Anterior cingulate cortex (tissue), 58 donors: ENCODE measurements at places on chromosomes 1 and 21.
A peak's percentile ranks its signal among the peaks of the same experiment; 100 is the strongest.

DNA sequence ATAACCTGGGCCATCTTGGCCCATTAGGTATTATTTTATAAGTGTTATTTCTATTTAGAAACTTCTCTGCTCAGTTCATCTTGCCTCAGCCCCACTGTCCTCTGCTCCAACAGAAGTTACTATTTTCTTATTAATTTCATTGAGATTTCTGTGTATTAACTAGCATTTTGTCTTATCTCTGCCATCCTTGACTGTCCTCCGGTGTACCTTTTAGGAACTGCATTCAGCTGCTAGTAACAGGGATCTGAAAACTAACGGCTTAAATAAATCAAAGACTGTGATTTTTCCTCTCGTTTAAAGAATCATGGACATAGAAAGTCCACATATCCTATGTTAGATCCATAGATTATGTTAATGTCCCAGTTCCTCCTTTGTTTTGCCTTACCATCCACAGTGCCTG, 382.5 kb downstream of the MATN1 start:
- DNase-seq: no peak

DNA sequence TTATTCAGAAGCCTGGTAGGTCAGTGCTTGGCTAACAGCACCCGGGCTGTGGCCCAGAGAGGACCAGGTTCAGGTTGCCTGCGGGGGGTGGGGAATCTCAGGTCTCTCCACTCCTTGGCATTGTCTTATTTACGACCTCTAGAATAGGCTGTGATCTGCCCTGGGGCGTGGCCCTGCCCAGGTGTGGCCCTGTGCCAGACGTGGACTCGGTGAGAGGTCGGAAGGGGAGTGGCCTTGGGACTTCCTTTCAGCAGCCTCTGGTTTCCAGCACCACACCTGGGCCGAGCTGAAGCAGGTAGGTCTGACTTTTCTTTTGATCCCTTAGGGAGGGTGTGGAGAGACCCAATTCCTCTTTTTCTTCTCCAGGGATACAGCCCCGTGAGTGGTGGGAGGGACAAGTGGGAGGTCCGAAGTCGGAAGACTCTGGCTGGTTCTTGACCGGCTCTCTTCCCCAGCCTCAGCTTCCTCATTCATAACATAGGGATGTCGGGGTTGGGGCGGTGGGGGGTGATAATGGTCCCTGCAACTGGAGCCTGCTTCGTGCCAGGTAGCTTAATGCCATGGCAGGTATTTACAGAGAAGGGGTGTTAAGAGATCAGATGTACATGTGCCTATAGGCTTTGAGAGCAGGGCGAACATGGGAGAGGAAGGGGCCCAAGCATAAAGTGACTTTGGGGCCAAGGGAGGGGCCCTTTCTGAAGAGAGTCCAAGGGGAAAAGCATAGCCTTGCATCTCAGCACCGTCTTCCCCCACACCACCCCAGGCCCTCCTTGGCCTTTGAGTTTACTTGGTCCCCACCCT, 16.5 kb downstream of the ACOT11 start:
- no peak for DNase-seq

GRCh38 chr1:178580096-178580495, 67.2 kb downstream of the TEX35 start:
- no peak for DNase-seq

DNA sequence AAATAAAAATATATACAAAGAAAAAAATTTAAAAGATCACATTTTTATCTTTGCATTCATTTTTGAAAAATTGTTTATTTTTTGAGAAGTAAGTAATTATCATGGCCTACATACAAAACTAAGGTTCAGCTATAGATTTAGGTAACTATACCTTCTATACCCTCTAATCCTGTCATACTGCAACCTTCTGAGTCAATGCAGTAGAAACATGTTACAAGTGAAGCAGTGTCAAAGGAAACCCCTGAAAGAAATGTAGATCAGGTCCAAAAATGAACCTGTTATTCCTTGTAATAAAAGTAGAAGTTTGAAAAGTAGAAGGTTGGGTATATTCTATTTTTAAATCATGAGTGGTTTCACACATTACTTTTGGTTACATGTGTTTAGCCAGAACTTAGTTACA, 51.3 kb downstream of the PTGS2 start:
- DNase-seq: no peak

- no peak for DNase-seq
Observed at GRCh38 chr1:169741666-169742394, 8.0 kb upstream of the SELE start.

GRCh38 chr1:66446261-66447001, 87.5 kb upstream of the SGIP1 start:
- no peak for DNase-seq

DNA sequence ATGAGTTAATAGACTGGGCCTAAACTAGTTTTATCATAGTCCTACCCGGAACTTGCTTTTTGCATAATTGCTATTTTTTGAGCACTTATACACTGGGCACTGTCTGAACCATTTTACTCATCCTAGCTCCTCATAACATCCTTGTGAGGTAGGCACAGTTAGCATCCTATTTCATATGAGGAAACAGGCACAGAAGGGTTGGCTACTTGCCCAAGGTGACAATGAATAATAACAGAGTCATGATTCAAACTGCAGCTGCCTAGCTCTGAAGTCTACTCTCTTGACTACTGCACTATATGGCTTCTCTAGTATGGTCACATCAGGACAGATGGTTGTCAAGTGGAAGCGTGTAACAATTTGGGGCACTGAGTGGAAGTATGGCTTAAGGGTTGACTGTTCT, 18.2 kb upstream of the RC3H1 start:
- DNase-seq: no peak

GRCh38 chr1:52552236-52552504, 722 bp downstream of the TUT4 start:
- DNase-seq: peak; percentile 21

DNA sequence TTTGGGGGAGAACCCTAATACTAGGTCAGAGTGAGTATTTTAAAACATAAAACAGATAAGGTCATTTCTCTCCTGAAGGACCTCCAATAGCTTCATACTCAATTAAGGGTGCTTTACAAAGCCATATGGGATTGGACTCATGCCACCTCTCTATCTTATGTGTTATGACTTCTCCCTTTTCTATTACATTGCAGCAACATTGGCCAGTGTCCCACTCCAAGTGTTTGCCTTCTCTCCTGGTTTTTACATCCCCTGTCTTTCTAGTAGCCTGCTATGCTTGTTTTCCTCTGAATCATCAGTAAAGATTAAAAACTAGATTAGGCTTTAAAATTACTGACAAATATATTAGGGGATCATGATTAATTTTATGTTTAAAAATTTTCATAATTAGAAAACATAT, 66.6 kb downstream of the SCMH1 start:
- no peak for DNase-seq

- DNase-seq: no peak
Observed at GRCh38 chr21:43274022-43274945, 105.5 kb downstream of the CRYAA start.

GRCh38 chr1:230426246-230427093, at the start of gene PGBD5:
Gene PGBD5, minus strand, starts transcription at chr1:230426332. Its CDS starts 404 bp downstream, at chr1:230425928.
- DNase-seq: peak; percentile 85

- DNase-seq: no peak
Observed at GRCh38 chr1:243561588-243562319, 288.3 kb downstream of the AKT3 start.

DNA sequence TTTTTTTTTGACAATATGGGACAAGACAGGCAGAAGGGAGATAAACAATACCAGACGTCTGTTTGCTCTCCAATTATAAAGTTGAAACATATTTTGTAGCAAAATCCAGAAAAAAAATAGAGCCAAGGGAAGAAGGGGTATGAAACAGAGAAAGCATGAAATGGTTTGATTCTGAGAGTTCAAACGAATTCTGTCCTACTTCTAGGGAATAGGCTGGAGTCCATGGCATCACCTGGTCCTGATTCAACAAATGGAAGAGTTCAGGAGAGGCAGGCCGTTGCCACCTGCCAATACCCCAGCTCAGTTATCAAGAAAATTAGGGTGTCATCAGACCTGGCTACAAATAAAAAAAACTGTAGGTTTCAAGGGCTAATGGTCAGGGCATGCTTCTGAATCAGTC, 71.8 kb downstream of the CLSTN1 start:
- DNase-seq: no peak

DNA sequence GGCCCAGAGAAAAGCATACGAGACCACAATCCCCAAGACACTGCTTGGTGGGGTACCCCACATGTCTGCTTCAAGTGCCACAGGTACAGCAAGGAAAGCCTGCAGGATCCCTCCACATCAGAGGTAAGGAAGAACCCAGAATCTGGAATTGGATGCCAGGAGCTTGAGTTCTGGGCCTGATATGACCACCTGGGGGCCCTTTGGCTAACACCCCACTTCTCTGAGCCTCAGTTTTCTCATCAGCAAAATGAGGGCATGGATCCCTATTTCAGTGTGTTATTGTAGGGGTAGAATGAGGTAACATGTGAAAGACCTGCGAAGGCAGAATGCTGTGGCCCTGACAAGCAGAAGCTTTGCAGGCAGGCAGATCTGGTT, 24.5 kb downstream of the NAV1 start:
- no peak for DNase-seq

- DNase-seq: no peak
Observed at GRCh38 chr21:43771199-43771675, 4.9 kb downstream of the CSTB start.

DNA sequence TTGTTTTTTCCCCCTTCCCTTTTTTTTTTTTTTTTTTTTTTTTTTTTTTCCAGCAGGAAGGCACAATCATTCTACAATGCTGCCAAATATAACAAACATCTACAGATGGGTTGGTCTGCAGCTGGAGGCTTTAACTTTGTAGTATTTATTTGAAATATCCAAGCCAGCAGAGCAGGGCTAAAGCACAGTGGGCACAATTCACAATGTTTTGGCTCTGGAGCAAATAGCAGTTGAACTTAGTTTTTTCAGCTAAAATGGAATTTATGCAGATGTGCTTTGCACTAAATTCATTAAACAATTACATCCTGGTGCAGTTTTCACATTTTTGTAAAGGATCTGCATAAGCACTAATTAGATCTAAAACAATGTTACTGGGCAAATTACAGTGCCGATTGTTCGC, 39.8 kb upstream of the ZBTB18 start:
- DNase-seq: no peak

GRCh38 chr1:162498496-162498810, 835 bp downstream of the UHMK1 start:
- DNase-seq: no peak

- DNase-seq: no peak
Observed at GRCh38 chr1:229952670-229953520, 114.1 kb upstream of the GALNT2 start.

- no peak for DNase-seq
Observed at GRCh38 chr1:220873868-220874655, 5.2 kb upstream of the HLX start.

GRCh38 chr1:168864266-168864665, 135.3 kb upstream of the DPT start:
- no peak for DNase-seq

- no peak for DNase-seq
Observed at GRCh38 chr1:236552096-236552495, 28.3 kb downstream of the LGALS8 start.

DNA sequence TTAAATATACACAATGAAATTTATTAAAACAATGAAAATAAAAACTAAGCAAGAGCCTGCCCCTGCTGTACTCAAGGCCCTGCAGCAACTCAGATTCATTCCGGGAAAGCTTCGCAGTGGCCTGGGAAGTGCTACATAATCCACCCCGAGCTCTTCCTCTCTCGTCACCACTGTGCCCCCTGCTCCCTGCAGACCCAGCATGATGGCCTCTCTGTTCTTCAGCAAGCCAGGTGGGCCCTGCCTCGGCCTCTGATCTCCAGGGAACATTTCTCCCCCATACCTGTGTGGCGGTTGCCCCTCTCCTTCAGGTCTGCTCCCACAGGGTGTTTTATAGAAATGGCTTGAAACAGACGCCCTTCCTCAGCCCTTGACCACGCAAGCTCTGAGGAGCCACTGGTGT, 10.6 kb downstream of the RNF187 start:
- no peak for DNase-seq

DNA sequence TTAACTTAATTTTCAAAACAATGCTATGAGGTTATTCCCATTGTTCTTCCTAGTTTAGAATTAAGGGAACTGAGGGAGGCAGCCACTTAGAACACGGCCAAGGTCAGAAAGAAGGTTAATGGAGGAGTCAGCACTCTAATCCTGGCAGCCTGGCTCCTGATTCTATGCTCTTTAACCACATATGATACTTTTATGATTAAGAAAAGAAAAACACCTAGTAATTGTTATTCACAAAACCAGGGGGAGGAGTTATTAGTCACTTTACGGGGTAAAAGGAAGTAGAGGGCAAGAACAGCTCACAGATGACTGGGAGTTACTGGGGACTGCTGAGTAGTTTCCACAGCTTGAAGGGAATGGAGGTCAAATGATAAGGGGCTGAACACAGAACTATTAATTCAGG, 38.6 kb downstream of the GADD45A start:
- no peak for DNase-seq

DNA sequence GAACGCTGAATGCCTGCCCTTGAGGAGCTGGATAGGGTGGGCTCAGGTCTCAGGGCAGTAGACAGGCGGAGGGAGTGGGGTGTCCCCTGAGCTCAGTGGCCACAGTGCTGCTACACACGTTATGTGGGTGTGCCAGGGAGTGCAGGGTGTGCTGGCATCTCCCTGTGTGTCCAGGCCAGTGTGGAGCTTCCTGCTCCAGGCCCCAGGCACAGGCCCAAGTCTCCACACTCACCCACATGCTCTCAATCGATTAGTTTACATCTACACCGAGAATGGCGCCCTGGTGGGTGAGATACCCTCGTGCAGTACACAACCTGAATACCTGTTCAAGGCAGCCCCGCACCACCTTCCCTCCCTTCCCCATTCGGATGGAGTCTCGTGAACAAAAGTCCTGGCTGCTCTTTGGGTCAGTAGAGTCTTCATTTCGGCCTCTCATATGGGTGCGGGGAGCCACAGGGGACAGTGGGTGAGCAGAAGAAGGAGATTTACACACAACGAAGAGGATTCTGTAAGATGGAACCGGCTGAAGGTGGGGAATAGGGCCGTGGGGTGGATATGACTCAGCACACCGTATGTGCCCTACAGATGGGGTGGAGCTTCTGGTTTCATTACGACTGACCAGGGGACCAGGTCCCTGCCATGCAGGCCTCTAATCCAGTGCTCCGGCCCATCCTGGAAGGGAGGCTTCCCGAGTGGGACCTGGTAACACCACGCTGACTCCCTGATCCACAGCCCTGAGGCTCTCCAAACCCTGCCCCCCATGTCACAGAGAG, 93.3 kb downstream of the SPSB1 start:
- no peak for DNase-seq

GRCh38 chr1:37509181-37509580, 5.4 kb downstream of the MEAF6 start:
- no peak for DNase-seq

GRCh38 chr1:119422631-119423030, 7.7 kb downstream of the HSD3B2 start:
- no peak for DNase-seq

DNA sequence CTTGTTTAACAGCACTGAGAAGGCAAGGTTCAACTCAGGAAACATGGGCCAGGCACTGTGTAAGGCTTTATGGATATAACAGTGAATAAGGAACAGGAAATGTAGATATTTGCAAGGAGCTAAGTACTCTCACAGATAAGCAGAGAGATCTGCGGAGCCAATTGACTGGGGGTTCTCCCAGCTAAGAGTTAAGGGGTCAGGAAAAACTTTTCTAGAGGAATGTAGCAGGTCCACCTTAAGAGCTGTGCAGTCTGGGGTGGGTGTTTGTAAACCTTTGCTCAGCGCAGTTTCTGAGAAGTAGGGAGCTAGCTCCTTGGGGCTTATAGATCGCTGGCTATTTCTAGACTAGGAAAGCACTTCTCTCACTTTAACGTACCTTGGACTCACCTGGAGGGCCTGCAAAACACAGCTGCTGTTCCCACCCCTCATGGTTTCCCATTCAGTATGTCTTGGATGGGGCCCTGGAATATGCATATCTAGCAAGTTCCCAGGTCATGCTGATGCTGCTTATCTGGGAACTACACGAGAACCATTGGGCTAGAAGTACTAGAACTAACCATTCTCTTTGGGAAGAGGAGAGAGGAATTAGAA, 51.7 kb downstream of the TLCD4 start:
- DNase-seq: no peak
